ENCODE measurements at places on chromosomes 7 and 10.

- no peak for DNase-seq
Observed at GRCh38 chr10:47317251-47317650, 5.0 kb upstream of the GDF2 start.

- no peak for DNase-seq
Observed at GRCh38 chr10:89642193-89642592, 2.8 kb downstream of the PANK1 start.

- DNase-seq, result no peak
Observed at GRCh38 chr7:157233677-157234076, 95.0 kb downstream of the UBE3C start.

DNA sequence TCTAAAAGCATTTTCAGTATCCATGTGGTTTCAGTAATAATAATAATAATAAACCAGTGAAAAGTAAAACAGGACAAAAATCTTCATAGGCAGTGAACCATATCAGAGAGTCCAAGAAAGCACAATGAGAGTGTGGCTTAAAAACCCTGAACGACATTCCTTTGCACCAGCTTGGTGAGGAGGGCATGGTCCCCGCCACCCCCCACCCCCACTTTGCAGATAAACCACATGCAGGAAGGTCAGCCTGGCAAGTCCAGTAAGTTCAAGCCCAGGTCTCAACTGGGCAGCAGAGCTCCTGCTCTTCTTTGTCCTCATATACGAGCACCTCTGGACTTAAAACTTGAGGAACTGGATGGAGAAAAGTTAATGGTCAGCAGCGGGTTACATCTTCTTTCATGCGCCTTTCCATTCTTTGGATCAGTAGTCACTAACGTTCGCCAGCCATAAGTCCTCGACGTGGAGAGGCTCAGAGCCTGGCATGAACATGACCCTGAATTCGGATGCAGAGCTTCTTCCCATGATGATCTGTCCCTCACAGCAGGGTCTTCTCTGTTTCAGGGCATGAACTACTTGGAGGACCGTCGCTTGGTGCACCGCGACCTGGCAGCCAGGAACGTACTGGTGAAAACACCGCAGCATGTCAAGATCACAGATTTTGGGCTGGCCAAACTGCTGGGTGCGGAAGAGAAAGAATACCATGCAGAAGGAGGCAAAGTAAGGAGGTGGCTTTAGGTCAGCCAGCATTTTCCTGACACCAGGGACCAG, 172.5 kb downstream of the EGFR start:
- no peak for DNase-seq

GRCh38 chr10:33333260-33334101, 986 bp downstream of the NRP1 start:
- peak; percentile 43 for DNase-seq

All from HuH-7 (cell line).